ENCODE measurements at places on chromosomes 12 and 14.

DNA sequence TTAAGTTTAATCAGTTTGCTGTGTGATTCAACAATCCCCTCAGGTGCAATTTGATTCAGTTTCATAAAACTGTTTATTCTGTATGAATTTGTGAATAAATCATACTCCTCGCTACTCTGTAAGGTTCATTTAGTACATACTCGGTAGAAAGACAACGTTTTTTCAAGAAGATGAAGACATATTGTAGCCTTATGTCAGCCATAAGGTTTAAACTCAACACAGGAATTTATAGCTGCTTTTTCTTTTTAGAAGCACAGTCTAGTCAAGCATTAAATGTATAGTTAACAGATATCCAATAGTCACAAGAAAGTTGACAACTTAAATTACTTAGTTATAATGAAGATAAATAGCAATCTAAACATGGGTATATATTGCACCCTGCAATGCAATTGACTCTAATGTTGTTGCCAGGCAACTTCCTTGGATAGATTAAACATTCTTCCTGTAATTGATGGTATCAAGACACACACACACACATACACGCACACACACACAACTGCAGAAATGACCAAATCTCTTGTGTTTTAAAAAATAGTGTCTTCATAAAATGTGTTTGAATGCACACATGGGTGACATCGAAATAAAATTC is 151.5 kb upstream of the MGAT4C start:
- no peak for DNase-seq

- DNase-seq: no peak
Observed at GRCh38 chr14:91373591-91374254, 43.9 kb downstream of the CCDC88C start.

- DNase-seq: no peak
Observed at GRCh38 chr12:120225200-120225558, 24.3 kb upstream of the RPLP0 start.

- no peak for DNase-seq
Observed at GRCh38 chr14:24426150-24426911, 3.1 kb downstream of the CBLN3 start.

DNA sequence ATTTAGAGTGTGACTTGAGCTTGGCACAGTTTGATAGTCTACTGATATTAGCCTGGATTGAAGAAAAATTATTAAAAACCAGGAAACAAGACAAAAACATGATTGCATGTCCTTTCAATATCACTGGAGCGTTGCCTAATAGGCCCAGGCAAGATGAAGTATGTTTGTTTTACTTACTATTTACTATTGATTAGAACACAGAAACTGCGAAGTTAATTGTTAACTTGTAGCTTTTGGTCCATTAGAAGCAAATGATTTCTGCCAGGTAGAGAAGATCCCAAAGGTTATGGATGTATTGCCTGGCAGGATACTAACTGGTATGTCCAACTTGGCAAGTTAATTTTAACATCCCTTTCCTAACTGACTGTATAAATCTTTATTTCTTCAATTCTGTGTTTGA is 268.9 kb downstream of the ETNK1 start:
- no peak for DNase-seq

DNA sequence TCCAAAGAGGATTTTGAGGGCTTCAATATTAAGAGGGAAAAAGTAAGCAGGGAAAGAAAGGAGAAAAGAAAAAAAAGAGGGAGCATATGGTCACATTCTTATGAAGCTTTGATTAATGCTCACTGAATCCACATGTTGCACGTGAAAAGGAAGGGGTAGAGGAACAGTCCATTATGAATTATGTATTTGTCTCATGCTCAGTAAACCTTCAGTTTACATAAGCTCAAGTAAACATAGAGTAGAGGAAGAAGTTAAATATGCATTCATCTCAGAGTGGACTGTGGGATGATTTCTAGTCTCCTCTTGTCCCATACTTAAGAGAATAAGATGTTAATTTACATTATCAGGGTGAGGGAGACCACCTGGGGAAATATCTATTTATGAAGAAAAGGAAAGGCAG is 334.5 kb downstream of the IPO8 start:
- no peak for DNase-seq

DNA sequence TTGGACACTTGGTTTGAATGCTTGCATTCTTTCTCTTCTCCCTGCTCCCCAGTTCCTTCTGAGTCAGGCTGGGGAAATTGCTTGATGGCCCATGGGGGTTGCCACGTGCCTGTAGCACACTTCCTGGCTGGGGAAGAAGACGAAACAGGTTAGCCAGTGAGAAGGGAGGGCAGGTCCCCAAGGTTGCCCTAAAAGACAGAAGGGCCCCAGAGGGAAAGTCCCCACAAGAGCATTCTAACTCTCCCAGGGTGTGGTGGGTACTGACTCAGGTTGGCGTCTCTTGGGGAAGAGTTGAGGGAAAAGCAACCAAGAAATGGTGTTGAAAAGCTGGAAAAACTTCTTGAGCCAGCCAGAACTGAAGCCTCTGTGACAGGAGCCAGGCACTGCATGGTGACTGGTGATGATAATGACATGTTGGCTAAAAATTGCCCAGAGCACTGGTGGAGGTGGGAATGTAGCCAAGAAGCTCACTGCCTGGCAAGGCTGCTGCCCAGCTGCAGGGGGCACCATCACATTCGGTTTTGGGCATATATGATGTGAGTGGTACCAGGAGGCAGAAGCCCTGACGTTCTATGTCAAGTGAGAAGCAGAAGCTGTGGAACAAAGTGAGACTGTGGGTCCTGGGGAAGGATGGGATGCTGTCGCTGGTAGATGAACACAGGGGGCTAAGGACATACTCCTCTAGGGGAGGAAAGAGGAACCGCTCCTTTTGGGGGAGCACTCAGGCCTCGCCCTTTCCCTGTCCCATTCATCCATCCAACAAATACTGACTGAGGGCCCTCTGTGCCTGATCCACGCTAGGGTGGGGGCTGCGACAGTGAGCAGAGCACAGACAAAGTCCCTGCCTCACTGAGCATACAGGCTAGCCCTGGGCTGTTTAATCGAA is 8.1 kb upstream of the RABGGTA start:
- DNase-seq: no peak

DNA sequence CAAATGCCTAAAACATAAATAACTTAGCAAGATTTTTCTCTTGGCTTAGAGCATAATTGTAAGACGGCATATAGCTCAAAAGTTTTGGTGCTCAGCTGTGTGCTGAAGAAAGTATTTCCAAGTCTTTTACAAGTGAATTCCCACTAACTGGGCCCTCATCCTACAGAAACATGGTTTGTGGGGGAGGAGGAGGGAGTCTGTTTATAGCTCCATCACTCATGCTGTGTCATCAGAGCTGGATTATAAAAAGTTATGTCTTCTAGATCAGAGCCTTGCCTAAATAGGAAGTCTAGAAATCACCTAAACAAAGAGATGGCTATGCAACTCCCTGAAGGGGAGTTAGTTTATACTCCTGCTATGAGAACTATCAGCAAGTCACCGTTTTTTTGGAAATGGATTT is 65.9 kb upstream of the OTOGL start:
- DNase-seq: peak; percentile 53

DNA sequence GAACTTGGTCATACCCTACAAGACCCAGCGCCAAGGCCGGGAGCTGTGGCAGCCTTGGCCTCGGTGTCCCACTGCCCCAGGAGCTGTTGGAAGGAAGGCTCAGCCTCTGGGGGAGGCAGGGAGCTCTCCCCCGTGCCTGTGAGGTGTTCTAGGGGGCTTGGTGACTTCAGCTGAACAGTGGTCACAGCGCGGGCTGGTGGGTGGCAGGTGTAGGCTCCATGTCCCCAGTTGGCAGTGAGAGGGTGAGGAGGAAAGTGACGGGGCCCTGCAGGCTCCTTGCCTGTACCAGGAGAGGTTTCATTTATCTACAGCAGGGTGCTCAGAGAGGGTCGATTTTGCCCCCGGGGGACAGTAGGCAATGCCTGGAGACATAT is 47.5 kb downstream of the DLK1 start:
- DNase-seq: no peak

GRCh38 chr12:41108032-41108431 is 80.1 kb upstream of the PDZRN4 start:
- DNase-seq: no peak

GRCh38 chr14:22814941-22815713 is at the start of gene SLC7A7:
SLC7A7 (minus strand) TSS chr14:22815435; CDS start chr14:22813398, 2,037 bp downstream.
- DNase-seq: no peak

GRCh38 chr12:105233041-105233905 is 2.7 kb downstream of the APPL2 start:
- no peak for DNase-seq

DNA sequence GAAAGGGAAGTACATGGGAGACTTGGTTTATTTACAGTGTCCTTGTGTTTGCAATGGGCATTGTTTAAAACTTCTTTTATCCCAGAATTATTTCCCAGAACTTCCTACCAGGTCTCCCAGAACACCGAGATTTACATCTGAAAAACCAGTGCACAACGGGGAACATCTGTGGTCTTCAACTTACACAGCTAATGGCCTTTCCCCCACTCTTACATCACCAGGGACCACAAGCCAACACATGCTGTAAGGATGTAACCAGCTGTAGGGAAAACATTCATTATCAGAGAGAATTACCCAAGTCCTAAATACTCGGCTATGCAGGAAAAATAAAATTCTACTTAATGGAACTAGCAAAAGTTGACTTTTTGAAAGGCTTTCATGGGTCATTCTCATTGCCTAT is 267.6 kb downstream of the DUSP6 start:
- no peak for DNase-seq

- DNase-seq: no peak
Observed at GRCh38 chr12:81245458-81245857, 167.6 kb downstream of the ACSS3 start.

All from kidney glomerular epithelial cell (primary cell).